AG04449 (cell line): ENCODE measurements at places on chromosomes 13 and 19.

DNA sequence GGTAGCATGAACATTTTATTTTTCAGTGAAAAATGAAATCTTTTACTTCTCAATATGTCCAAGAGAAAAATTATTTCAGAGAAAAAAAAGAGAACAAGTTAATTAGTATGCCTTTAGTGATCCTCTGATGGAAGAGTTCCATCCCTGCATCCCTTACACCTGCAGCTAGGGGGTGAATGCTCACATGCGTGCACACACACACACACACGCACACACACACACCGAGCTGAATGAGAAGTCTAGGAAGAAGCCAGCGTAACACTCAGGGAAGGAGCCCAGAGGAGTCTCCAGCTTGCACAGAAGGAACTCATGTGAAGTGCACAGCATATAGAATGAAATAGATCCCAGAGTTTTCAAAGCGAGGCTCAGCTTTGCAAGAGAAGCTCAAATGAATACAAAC, 510.5 kb downstream of the IRS2 start:
- no peak for DNase-seq

GRCh38 chr13:41383386-41383785, 72.3 kb downstream of the NAA16 start:
- DNase-seq: no peak

GRCh38 chr19:43618921-43619261, 538 bp downstream of the ZNF428 start:
- DNase-seq: no peak

GRCh38 chr13:39016787-39017186, 21.1 kb downstream of the PROSER1 start:
- no peak for DNase-seq

DNA sequence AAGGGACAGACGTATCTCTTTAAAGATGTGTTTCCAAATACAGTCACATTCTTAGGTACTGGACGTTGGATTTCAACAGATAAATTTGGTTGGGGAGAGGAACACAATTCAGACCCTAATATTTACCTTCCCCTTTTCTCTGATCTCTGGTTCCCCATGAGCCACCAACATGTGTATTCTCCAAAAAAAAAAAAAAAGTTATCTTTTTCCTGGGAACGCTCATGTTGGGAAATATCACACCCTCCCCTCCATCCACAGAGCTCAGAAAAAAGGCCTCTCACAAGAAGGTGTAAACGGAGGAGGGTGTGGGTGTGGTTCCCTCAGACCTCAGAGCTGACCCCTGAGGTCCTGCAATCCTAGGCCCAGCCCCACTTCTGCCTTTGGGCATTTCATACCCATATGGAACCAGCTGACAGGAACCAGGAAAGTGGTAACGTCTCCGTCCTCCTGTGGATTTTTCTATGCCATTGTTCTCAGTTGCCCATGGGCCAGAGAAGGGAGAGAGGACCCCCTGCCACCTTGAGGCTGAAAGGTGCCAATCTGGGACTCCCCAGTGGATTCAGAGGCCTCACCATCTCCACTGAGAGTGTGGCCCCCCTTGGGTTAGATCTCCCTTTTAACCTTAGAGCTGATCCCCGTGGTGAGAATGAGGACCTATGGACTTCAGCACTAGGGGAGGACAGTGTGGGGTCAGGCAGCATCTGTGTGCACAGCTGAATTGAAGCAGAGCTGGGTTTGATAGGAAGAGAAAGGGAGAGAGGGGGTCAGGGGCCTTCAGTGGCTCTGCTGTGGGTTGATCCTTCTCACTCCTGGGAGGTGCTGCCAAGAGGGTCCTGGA, 8.4 kb upstream of the SIGLEC12 start:
- DNase-seq: no peak

GRCh38 chr19:40191836-40192646, 815 bp downstream of the MAP3K10 start:
- DNase-seq: no peak

- DNase-seq: no peak
Observed at GRCh38 chr13:63198071-63198470, 1782.4 kb upstream of the PCDH20 start.

DNA sequence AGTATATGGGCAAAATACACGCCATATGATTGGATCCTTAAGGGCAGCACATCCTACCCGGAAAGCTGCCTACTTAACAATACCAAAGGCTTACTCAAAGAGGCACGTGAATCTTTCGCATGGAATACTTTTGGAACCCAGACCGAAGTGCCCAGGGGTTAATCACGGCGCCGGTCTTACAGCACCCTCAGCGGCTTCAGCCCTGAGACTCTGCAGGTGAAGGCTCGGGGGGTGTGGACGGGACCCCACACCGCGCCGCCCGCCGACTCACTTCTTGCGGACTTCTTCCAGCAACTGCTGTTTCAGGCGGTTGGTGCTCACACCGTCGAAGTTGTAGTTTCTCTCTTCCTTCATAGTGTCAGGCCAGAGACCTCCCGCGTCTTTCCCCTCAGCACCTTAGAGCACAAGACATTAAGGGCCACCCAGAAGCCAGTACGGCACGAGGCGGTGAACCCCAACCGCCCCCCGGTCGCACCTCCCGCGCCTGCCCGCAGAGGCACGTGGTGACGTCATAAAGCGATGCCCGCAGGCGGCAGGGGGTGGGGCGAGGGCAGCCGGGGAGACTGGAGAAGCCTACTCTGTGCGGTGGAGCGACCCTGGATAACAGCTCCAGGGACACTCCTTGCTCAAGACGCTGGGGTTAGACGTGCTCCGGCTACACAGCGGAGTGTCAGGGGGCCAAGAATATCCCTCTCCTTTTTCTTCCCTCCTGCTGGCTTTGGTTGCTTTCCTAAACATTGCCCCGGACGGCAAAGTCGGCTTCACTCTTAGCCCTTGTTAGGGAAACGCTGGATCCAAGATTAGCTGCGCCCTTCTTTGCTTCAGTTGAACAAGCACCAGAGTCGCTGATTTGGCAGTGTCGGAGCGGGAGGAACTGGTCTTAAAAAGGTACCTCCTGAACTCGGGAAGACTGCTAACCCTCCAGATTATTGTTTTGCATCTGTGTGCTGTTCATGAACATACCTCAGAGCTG, at the start of gene CCDC169:
Gene CCDC169, minus strand, starts transcription at position 449 of the 973 bp plus-strand sequence. Its CDS starts 95 bp downstream, at position 354.
- no peak for DNase-seq

DNA sequence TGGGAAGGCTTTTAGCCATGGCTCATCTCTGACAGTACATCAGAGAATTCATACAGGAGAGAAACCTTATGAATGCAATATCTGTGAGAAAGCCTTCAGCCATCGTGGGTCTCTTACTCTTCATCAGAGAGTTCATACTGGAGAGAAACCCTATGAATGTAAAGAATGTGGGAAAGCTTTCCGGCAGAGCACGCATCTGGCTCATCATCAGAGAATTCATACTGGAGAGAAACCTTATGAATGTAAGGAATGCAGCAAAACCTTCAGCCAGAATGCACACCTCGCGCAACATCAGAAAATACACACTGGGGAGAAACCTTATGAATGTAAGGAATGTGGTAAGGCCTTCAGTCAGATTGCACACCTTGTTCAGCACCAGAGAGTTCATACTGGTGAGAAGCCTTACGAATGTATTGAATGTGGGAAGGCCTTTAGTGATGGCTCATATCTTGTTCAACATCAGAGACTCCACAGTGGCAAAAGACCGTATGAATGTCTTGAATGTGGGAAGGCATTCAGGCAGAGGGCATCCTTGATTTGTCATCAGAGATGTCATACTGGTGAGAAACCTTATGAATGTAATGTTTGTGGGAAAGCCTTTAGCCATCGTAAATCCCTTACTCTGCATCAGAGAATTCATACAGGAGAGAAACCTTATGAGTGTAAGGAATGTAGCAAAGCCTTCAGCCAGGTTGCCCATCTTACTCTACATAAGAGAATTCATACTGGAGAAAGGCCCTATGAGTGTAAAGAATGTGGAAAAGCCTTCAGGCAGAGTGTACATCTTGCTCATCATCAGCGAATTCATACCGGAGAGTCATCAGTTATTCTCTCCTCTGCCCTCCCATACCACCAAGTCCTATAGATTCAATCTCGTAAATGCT, 10.7 kb downstream of the ZNF470 start:
- no peak for DNase-seq

- no peak for DNase-seq
Observed at GRCh38 chr19:31959527-31960018, 385.8 kb upstream of the ZNF507 start.

DNA sequence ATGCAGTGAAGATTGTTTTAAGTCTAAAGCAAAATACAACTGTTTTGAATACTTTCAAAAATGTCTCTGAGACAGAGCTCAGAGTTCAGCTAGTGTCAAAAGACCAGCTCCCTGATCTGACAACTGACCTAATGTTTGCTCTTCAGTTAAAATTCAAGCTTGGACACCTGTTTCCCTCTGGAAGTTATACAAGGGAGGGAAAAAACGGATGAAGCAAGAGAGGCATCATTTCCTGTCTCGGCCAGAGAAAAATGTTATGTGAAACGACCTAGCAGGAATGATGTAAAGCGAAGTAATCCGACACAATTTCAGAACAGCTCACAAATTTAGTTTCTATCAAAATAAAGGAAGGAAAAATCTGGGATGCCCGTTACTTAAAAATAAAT, 59.4 kb downstream of the ZAR1L start:
- no peak for DNase-seq

- peak; percentile 80 for DNase-seq
Observed at GRCh38 chr13:99228737-99229691, 28.4 kb downstream of the UBAC2 start.

DNA sequence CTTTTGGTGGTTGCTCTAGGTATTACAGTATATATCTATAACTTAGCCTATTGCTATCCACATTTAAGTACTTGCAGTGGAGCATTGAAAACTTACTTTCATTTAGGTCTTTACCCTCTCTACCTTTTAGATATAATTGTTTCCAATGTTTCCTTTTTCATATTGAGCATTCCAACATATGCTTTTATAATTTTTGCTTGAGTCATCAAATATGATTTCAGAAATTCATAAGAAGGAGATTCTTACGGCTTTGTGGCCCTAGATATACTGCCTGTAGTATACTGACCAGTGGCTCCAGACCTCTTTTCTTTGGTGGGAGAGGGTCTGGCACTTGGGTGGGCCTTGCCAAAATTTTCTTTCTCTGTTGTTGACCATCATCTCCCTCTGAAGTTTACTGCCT, 32.8 kb upstream of the ZNF850 start:
- DNase-seq: no peak

- DNase-seq: no peak
Observed at GRCh38 chr13:62747629-62748028, 1332.0 kb upstream of the PCDH20 start.

DNA sequence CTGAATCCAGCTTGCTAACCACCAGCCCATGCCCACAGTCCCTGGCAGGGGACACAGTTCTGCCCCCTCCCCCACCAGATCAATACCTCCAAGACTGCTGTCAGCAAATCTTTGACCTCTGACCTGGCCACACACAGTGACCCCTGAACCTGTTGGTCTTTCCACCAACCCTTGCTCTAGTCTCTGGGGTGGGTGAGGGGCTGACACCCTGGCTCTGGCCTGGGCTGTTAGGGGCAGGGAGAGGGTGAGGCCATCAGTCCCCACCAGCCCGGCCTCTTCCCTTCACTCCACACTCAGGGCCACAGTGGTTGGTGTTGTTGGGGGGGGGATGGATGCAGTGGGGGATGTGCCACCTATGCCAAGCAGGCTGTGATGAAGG, 21.8 kb upstream of the SLC7A10 start:
- no peak for DNase-seq

DNA sequence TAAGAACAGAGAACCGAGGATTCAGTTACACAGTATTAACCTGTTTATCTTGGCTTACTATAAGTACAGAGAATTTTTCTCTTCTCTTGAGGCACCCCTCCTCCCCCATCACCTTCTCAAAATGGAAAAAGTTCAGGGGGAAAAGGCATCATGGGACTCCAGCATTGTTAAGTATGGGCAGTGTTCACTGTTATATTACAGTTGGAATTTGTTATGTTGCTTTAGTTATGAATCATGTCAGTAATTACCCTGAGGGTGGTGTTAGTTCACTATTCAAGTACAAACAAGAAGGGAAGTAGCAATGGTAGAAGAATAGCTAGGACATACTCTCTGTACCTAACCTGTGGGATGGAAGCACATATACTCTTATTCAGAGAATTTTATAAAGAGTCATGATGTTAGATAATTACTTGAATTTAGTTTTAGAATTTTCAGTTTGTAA, 12.0 kb downstream of the LPAR6 start:
- DNase-seq: peak; percentile 51

DNA sequence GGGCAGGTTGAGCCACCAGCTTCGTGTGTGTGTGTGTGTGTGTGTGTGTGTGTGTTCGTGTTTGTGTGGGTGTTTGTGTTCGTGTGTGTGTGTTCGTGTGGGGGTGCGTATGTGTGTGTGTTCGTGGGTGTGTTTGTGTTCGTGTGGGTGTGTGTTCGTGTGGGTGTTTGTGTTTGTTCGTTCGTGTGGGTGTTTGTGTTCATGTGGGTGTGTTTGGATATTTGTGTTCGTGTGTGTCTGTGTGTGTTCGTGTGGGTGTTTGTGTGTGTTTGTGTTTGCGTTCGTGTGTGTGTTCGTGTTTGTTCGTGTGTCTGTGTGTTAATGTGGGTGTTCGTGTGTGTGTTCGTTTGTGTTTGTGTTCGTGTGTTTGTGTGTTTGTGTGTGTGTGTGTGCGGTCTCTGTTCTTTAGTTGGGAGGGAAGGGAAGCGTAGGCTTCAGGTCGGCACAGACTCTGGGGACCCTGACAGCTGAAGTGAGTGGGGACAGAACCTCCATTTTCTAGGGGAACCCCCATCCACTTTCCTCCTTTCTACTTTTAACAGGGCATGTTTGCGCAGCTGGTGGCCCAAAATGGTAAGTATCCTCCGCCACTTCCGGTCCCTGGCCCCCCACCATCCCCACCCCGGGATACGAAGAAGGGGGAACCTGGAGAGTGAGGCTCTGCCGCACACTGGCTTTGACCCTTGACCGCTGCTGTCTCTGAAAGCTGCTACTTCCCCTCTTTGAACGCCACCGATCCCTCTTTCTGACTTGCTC, 1.6 kb downstream of the TNFSF9 start:
- no peak for DNase-seq

- no peak for DNase-seq
Observed at GRCh38 chr19:41703602-41704293, 4.7 kb upstream of the CEACAM5 start.

- DNase-seq: no peak
Observed at GRCh38 chr19:33064458-33064791, 263 bp downstream of the RHPN2 start.

DNA sequence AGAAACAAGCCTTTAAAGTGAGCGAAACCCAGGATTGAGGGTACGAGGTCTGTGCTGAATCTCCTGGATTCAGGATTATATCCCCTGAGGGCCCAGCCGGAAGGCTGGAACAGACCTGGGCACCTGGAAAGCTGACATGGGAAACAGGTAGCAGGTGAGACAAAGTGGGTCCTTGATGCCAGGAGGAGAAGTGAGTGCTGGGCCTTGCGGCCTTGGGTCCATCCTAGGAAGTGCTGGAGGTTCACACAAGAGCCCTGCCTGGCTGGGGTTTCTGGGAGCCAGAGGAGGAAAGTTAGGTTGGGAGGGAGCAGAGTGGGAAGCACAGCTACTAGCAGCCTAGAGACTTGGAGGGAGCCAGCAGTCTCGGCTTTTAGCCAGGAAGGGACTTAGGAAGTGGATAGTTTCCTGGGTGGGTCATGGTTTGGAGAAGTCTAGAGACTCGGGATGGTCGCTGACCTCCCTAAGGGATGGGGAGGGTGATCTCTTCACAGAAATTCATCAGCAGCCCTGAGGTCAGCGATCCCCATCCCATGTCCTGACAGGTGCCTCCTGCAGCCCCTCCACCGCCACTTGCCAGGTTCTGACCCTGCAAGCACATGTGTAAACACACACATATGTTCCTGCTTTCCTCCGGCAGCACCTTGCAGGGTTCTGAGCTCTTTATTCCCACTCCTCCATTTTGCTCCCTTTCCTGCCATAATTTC, 29.4 kb upstream of the ZNF492 start:
- no peak for DNase-seq

GRCh38 chr13:64332048-64332447, 2898.1 kb downstream of the PCDH9 start:
- DNase-seq: no peak

- DNase-seq: no peak
Observed at GRCh38 chr13:79306650-79307049, 99.4 kb downstream of the RBM26 start.
